ENCODE measurements at places on chromosomes 13 and 19.

GRCh38 chr19:48750771-48751504 lies 1.5 kb downstream of the FUT1 start:
- no peak for DNase-seq

DNA sequence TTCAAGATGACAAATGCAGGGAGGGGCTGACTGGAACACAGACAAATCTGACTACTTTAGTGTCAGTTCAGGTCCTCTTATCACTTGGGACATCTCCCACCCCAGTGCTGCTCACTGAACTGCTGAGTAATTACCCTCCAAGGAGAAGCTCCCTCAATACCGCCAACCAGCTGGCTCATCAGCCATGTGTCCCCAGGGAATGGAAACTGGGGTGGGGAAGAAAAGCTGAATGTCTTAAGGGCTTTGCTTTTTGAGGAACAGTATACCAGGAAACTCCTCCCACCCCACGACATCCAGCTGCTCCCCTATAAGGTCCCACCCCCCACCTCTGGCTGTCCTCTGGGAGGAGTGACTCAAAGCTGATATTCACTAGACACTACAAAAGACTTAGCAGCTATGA lies 2.0 kb downstream of the ZNF823 start:
- DNase-seq, result peak; percentile 38

DNA sequence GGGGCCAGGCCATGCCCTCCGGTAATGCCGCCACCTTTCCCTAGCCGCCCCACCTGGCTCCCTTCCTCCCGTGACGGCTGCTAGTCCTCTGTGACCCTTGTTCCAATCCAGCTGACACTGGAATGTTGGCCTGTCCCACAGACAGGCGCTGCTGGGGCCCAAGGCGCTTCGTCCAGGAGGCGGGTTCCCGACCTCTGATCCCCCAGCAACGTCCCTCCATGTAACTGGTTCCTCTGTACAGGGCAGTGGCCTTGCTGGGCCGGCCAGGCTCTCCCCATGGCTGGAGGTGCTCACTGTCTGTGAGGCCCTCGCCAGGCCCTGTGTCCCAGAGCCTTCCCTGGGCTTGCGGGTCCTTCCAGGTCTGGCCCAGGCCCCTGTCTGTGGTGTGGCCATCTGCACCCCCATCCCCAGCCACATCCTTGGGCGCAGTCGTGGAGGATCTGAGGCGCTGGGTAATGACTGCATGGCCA lies 6.8 kb upstream of the GRIN3B start:
- no peak for DNase-seq

- peak; percentile 91 for DNase-seq
These were observed 660.4 kb downstream of the SLITRK1 start for GRCh38 chr13:83221813-83222241.

- DNase-seq, result no peak
These were observed 26.5 kb downstream of the ARHGAP35 start for GRCh38 chr19:46887240-46887782.

- DNase-seq, result peak; percentile 39
These were observed 57.3 kb downstream of the IRS2 start for GRCh38 chr13:109728791-109729731.

GRCh38 chr19:48925240-48925843 lies 8.2 kb upstream of the DHDH start:
- peak; percentile 69 for DNase-seq

DNA sequence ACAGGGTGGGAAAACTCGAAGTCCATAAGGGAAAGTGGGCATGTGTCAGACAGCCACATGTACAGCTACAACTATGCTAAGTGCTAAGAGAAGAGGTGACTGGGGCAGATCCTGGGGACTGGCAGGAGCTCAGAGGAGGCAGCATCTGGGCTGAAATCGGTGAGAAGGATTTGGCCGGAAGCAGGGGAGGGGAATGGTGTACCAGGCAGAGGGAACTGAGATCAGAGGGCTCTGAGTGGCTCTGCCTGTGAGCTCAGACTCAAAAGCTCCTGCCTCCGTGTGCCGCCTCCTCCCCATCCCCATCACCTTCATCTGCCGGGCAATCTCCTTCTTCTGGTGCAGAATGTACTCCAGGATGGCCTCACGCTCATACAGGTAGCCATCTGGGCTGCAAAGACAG lies 21.8 kb downstream of the NOSIP start:
- no peak for DNase-seq

DNA sequence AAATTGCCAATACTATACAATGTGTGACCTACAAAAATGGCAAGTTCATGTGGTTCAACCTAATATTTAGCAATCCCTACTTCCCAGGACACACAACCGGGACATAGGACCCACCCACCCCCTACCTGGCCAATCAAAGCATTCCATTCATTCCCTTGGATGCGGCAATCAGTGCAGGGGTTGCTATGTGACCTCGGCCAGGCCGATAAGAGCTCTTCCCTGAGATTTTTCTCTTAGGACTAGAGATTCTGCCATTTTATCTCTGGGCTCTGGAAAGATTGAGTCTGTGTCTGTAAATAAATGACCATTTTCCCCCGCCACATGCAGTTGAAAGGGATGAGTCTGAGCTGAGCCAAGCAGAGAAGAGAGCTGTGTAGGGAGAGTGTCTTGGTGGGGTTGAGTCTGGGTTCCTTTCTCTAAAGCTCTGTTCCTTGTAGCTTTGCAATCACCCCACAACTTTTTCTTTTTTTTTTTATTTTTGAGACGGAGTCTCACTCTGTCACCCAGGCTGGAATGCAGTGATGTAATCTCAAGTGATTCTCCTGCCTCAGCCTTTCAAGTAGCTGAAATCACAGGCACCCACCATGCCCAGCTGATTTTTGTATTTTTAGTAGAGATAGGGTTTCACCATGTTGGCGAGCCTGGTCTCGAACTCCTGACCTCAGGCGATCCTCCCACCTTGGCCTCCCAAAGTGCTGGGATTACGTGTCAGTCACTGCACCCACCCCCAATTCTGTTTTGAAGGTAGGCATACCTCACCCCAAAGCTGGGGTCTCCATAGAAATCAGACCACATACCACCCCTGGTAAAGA lies 7.4 kb downstream of the IFNL1 start:
- DNase-seq, result no peak

DNA sequence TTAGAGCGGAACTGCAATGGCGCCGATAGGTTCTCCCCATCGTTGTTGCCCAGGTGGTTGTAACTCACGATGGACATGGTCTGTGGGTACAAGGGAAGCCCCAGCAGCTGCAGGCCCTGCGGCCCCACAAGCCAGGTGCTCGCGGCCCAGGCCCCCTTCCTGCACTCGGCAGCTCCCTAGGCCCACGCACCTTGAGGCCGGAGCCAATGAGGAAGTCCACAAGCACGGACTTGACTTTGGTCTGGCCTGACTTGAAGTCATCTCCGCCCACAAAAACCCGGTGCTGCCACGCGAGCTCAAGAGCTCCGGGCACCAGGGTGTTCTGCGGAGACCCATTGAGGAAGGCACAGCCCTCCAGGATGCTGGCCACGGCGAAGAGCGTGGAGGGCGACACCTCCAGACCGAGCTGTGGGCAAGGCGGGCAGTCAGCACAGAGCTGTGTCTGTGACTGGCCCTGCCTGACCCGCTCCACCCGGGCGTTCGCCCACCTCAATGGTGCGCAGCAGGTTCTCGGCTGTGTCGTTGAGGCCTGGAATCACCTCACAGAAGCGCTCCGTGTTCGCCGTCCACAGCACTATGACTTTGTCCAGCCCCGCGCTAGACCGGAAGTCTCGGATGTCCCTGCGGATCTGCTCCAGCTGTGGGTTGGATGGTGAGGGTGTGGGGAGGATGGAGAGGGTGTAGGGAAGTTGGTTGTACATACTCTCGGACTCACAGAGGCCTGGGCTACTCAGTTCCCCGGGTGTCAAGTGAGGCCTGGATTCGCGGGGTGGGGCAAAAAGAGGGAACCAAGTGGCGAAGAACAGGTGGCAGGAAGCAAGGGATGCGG lies 1.9 kb downstream of the ISYNA1 start:
- no peak for DNase-seq

- no peak for DNase-seq
These were observed 126.6 kb downstream of the KDM4B start for GRCh38 chr19:5095568-5095850.

- no peak for DNase-seq
These were observed 49.1 kb downstream of the TBC1D4 start for GRCh38 chr13:75432811-75433244.

DNA sequence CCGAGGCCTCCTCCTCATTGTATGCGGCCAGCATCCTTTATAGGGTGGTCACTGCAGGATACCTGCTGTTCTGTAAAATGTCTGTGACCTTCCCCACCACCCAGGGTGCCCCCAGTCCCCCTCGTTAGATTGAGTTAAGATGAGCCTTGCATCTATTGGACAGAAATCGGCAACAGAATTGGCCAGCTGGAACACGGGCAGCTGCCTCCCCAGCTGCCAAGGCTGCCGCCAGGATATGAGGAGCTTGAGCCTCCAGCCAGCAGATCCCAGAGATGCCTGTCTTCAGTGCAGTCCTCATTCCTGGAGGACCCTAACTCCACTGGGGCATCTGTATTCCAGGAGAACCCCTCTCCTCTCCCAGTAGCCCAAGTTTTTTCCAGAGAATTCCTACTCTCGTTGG lies 463.0 kb downstream of the TSHZ3 start:
- DNase-seq, result no peak

DNA sequence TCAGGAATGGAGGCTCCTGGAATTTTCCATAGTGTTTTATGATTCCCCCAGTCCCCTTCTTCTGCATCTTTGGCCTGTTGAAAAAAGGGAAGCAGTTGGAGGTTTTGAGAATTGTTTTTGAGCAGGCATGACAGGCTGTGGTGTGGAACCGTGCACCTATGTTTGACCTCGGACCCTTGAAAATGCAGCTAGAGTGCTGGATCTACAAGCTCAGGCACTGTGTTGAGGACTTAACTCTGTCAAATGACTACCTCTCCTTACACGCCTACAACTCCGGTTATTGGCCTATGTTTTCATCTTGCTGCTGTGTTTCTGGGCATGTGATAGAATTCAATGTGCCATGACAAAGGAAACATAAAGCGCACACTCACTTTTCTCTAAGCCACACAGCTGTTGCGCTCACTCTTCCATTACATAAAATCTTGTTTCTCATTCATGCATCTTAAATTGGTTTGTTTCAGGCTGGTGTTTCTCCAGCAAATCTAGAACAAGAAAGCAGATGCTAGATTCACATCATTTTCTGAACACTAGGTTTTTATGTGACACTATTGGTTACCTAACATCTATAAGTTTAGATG lies 616.6 kb downstream of the FGF9 start:
- no peak for DNase-seq

GRCh38 chr13:49655906-49656305 lies 27.6 kb downstream of the ARL11 start:
- DNase-seq, result peak; percentile 56

- DNase-seq, result no peak
These were observed 2.9 kb downstream of the GPR18 start for GRCh38 chr13:99255271-99255670.
